ENCODE measurements at places on chromosomes 7 and 10. TPM values are rescaled to one million over a fixed set of nuclear protein-coding genes. Genes with fewer than 3 reads are reported as not detected.

FFAR4 gene
- total RNA-seq: 0.08 TPM

C10orf67 gene
- total RNA-seq: not detected

GUSB gene
- 33.8 TPM for total RNA-seq

FGFBP3 gene
- total RNA-seq: 2.5 TPM

POLR3A gene
- total RNA-seq: 12.1 TPM

ADK gene
- total RNA-seq: 33.1 TPM

COL17A1 gene
- total RNA-seq: 2.4 TPM

Data from A549 treated with Hydrocortisone at 1 μM for 4 hours (cell line).